ENCODE measurements at places on chromosomes 5 and 9. TPM values are rescaled to one million over a fixed set of nuclear protein-coding genes. Genes with fewer than 3 reads are reported as not detected.

DNA sequence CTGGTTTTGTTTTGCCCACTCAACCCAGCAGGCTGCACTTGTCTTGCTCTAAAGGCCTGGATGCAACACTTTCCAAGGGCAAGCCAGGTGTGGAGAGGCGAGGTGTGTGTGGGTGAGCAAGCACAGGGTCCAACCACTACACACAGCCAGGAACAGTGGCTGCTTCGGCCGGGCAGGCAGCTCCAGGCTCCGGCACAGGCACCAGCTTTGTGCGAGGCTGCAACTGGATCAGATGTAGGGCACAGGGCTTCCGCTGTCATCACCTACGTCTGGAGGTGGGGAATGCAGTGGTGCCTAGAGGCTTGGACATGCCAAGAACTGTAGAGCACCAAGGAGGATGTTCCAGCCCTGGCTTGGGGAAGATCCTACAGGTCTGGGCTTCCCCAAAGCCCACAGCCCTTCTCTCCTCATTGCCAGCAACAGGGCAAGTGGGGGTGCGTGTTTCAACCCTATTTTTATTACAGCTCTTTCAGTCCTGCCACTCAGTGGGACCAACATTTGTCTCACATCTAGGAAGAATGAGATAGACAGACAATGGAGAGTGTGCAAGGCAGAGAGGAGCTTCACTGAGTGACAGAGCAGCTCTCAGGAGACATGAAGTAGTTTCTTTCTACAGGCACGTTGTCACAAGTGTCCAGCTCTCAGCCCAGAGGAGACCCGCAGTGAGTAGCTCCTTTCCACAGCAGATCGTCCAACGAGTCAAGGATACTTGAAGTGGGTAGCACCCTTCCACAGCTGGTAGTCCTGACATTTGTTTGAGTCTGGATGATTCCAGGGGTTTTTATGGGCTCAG lies 622.2 kb downstream of the CDH9 start:
- DNase-seq = no peak

GRCh38 chr5:137825165-137825564 lies 42.5 kb upstream of the MYOT start:
- no peak for DNase-seq

LURAP1L gene
- total RNA-seq = 6.7 TPM

LCN15 gene
- total RNA-seq = not detected

- no peak for DNase-seq
Observed at GRCh38 chr5:148932355-148932935, 106.0 kb downstream of the ADRB2 start.

DNA sequence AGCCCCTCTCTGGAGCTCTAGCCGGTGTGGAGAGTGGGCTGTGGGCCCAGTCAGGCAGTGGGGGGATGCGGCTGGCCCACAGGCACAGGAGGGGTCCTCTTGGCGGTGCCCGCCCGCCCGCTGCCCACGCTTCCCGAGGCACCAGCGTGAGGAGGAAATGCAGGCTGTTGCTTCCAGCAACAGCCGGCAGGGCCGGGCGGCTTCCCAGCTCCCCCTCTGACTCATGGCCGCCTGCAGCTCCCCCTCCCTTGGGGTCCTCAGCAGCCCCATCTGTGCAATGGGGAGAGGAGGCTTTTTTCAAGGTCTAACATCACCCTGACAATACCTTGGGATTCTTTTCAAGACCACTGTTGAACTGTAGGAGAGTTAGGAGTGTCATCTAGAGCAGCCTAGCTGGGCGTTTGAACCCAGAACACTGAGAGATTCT lies 10.4 kb downstream of the CXXC5 start:
- no peak for DNase-seq

GRCh38 chr9:35134920-35135319 lies 19.3 kb upstream of the ATOSB start:
- no peak for DNase-seq

TOMM5 gene
- total RNA-seq = 25.1 TPM

VCAN gene
- total RNA-seq = 0.30 TPM

DNA sequence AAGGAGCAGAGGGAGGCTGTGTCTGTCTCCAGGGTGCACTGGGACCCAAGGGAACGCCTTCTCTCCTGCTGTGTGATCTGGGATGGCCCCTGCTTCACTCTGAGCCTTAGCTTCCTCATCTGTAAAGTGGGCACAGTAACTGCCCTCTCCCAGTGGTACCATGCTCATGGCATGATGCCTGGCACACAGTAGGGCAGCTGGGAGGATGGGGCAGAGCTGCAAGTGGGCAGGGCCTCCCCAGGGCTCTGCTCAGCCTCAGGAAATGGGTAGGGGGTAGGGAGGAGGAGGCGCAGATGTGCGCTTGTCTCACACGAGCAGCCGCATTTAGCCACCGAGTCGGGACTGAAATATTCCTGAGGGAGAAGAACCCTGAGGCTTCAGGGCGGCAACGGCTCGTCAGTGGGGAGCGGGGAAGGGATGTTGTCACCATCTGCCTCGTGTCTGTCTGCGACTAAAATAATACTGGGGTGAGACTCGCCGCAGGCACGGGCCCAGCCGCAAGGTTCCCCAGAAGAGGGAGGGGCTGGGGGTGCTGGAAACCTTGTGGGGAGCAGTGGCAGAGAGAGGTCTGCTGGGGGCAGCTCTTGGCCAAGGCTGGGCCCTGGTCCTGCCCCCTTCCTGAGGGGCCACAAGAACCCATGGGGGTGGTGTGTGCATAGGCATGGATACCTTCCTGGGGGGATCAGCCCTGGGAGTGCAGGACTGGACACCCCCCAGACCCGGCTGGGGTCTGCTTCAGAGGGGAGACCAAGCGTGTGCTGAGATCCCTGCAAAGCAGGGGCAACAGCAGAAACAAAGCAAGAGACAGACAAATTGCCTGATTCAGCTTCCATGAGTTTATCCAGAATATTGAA lies 55.2 kb upstream of the PSD2 start:
- no peak for DNase-seq

GPRIN1 gene
- 1.8 TPM for total RNA-seq
